ENCODE measurements at places on chromosomes 16 and 17.

DNA sequence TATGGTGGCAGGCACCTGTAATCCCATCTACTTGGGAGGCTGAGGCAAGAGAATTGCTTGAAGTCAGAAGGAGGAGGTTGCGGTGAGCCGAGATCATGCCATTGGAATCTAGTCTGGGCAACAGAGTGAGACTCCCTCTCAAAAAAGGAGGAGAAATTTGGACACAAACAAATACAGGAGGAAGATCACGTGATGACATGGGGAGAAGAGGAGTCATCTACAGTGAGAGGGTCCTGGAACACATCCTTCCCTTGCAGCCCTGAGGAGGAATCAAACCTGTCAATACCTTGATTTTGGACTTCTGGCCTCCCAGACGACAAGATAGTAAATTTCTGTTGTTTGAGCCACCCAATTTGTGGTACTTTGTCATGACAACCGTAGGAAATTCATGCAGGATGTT lies 671.9 kb upstream of the EEF2KMT start:
- DNase-seq: no peak

- DNase-seq: peak; percentile 87
These were observed at the start of gene EVPL for GRCh38 chr17:76027159-76027839. TSS of gene EVPL (minus strand) at chr17:76027306. CDS start at chr17:76027198, 108 bp downstream.

- DNase-seq: no peak
These were observed 51.5 kb downstream of the GSG1L start for GRCh38 chr16:28011971-28012445.

DNA sequence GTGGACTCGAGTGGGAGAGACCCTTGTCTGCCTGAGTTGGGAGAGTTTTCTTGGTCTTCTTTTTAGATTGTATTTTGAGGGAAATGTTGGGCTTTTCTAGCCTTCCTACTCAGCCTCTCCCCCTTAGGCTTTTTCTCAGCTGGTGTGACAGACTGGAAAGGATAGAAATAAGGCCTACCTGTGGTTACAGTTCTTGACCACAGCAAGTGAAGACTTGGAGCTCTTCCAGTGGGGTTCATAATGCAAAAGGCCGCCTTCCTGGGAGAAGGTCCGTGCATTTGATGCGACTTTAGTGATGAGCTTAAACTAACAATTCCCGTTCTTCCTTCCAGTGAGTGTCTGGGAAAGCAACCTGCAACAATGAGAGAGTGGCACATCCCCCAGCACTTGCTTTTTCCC lies 56.8 kb downstream of the B9D1 start:
- DNase-seq: no peak

GRCh38 chr16:80200079-80200478 lies 340.7 kb upstream of the DYNLRB2 start:
- no peak for DNase-seq

DNA sequence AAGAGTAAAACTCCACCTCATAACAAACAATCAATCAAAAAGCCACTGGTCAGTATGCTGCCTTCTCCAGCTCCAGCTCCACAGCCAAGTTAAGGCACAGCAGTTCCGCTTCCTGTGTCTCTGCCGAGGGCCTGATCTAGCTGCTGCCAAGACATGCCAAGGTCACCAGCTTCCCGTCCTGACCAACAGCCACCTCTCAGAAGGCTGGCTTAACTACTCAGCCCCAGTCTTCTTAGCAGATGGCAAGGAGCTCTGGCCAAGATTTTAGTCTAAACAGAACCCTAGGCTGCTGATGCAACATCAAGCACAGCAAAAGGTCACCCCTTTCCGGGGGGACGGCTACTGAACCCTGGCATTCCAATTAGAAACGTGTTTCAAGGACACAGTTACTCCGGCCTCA lies 17.7 kb upstream of the MNT start:
- no peak for DNase-seq

GRCh38 chr16:21088646-21089538 lies 61.8 kb downstream of the DNAH3 start:
- no peak for DNase-seq

DNA sequence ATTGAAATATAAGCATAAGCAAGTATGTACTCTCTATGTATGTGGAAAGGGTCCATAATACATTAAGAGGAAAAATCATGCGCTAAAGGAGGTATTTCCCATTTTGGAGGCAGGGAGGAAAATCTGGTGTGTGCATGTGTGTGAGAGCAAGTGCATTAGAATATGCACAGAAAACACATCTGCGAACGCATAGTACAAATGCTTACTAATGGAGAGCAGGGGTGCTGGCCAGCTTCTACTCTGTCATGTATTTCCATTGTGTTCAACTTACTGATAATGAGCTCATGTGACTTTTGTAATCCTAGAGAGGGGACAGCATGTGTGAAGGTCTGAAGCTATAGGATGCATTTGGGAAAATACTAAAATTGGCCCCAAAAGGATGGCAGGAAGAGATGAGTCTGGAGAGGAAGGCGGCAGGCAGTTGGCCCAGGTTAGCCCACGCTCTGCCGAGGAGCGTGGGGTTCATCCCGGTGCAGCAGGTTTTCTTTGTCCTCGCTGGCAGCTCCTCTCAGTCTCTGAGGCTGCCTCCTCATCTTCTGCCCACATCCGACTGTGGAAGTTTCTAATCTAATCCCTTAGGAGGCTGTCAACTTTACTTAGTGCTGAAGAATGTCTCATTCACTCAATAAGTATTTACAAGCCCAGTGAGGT lies 17.8 kb upstream of the KSR1 start:
- DNase-seq: no peak

DNA sequence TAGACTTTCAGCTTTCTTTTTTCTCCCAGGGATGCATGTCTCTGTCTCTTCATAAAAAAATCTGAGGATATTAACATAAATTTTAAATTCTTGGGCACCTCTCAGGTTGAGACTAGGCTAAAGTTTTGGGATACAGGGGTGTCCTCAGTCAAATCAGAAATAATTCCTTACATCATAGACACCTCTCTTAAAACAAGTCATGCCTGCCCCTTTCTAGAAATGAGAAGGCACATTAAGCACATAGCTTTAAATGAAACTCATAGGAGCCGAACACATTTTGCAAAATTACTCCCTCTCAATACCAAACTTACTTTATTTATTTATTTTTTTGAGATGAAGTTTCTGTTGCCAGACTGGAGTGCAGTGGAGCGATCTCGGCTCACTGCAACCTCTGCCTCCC lies 67.3 kb upstream of the BCAR1 start:
- DNase-seq: no peak

DNA sequence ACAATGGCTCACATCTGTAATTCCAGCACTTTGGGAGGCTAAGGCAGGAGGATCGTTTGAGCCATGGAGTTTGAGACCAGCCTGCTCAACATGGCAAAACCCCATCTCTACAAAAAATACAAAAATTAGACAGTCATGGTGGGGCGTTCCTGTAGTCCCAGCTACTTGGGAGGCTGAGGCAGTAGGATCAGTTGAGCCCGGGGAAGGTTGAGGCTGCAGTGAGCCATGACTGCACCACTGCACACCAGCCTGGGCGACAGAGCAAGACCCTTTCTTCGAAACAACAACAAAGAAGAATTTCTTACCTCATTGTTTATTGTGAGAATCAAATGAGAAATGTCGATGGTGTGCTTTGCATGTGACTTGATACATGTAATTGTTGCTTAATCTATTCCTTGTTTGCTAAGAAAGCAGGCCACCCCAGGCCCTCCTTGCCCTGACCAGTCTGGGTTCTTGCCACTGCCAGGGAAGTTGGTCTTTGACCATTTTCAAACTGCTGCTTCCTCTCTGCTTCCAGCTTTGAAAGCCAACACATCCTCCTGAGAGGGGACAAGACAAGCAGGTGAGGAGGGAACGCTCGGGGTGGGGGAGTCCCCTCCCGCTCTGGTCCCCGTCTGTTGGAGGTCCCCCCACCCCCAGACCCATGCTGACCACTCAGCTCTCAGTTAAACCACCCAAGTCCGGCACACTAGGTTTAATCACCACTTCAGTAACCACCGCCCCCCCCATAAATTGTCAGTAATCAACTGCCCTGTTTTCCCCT lies 47.3 kb upstream of the CPNE2 start:
- DNase-seq: no peak

DNA sequence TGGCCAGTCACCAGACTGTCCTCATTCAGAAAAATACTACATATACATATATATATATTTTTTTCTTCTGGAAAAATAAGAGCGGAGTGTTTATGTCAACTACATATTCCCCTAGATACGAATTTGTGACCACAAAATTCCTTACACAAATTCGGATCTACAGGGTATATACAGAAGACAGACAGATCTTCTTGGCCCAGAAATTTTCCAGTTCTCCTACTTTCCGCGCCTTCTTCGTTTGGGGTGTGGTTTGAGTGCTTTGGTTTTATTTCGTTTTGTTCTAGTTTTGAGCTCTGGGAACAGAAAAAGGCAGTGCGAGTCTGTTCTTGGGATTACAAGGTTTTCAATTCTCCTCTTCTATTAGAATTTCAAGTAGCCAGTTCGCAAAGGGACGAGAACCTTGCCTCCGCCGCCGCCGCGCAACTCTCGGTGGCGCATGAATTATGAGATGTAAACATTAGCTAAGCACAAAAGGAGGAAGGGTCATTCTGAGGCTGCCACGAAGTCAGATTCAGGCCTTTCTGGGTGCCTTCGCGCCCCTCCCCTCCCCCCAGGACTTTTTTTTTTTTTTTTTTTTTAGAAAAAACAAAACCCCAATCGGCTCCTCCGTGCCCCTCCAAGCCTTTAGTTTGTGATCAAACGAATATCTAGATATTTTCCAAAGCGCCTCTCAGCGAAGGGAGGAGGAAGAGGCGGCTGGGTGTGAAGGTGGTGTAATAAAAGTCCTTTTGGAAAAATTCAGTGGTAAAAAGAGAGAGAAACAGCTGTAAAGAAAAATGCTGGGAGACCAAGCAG lies 1.8 kb upstream of the HOXB4 start:
- peak; percentile 38 for DNase-seq

GRCh38 chr16:19162085-19162484 lies 6.0 kb upstream of the SYT17 start:
- no peak for DNase-seq

GRCh38 chr16:15932939-15933338 lies 16.5 kb upstream of the ABCC1 start:
- peak; percentile 36 for DNase-seq

DNA sequence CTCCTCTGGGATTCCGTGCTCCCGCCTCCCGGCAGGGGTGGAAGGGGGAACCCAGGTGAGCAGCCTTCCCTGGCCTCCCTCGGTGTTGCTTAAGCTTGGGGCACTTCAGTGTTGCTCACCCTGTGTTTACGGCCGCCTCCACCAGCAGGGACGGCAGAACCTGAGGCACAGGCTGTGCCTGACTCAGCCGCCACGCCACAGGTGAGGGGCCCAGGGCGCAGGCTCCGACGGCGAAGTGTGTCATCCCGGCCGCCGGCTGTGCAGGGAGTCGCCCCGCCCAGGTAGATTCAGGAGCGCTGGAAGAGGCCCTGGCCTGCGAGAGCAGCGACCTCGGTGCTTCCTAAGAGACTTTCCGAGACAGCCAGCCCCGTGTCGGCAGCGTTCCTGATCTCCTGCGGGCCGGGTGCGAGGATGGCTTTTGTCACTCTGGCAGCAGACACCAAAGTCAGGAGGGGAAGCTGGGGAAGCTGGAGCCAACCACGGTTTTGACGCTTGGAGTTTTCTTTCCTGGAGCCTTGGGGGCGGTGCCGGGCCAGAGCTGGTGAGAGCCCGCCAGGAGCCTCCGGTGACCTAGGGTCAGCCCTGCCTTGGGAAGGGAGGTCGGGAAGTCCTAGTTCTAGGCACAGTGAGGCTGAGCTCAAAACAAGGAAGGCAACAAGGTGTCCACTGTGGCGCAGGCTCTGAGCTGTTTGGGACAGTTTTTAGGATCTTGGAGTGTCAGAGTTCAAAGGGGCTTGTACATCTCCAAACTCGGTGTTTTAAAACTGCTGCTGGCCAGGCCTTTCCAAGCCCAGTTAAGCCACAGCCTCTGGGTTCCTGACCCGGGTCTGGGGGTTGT lies 2.1 kb downstream of the GSE1 start:
- peak; percentile 59 for DNase-seq

DNA sequence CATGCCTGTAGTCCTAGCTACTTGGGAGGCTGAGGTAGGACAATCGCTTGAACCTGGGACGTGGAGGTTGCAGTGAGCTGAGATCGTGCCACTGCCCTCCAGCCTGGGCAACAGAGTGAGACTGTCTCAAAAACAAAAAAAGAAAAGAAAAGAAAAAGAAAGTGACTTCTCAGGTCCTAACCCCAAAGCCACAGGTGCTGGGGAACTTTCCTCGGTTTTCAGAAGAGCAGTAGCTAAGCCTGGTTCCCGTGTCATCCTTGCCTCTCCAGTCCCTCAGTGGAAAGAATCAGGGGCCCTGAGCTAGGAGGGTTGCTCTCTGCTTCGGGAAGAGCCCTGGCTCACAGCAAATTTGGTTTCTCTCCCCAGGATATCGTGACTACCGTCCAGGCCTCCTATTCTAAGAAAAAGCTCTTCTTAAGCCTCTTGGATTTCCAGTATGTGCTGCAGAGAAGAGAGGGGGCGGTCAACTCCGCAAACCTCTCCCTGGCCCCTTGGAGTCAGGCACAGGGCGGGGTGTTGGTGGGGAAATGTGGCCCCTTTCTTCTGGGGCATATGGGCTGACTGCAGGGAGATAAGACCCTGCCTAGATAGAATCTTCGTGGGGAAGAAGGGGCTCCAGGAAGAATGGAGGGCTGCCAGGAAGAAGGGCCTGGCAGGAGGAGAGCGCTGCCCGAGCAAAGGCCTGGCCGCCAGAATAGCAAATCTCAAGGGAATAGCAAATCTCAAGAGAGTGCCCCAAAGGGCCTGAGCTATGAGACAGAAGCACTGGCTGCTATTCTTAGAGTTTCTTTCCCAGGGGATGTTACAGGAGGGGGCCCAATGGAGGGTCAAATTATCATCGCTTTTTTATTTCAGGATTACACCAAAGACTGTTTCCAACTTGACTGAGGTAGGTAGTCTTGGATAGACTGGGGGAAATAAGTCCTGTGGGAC lies 8.3 kb upstream of the NLRC5 start:
- no peak for DNase-seq

DNA sequence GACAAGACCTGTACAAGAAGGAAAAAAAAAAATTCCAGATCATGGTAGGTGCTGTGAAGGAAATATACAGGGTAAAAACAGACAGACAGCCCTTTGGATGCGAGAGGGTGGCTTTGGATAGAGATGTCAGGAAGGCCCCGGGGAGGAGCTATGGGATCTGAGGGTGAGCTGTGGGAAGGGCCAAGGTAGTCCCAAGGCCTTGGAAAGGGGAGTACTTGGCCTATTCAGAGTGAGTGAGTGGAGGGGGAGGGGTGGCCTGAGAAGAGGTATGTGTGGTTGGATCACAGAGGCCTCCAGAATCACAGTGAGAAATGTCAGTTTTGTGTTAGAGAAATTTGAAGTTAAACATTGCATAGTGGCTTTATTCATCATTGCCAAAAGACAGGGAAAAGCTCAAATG lies 31.2 kb upstream of the AKTIP start:
- DNase-seq: no peak

DNA sequence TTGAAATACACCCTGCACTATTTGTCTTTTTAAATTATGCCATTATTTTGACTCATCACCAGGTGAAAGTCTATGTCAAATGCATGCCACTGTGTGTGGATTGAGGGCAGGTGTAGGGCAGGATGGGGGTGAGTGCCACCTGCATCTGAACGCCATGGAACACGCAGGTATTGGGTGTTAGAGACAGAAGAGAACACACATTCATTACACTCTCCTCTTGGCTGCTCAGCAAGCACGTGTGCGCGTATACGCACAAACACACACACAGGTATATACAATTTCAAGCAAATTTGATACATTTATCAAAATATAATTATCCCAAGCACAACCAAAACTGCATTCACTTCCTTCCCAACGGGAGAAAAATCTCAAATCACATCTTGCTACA lies 268.9 kb downstream of the NTN1 start:
- no peak for DNase-seq

GRCh38 chr17:61442878-61443474 lies 9.2 kb upstream of the TBX4 start:
- DNase-seq: no peak

GRCh38 chr16:52433643-52434042 lies 113.3 kb downstream of the TOX3 start:
- no peak for DNase-seq

Data from hematopoietic multipotent progenitor cell treated with erythropoietin and hydrocortisone succinate and interleukin-3 and kit ligand, for 6 days (in vitro differentiated cells).